Fibroblast of villous mesenchyme (primary cell): ENCODE measurements at places on chromosomes 13 and 19. TPM values are rescaled to one million over a fixed set of nuclear protein-coding genes. Genes with fewer than 3 reads are reported as not detected.

- DNase-seq: no peak
Measured at GRCh38 chr19:30733826-30734550, 361.8 kb downstream of the ZNF536 start.

- DNase-seq: no peak
Measured at GRCh38 chr13:42255886-42256285, 16.1 kb upstream of the AKAP11 start.

DNA sequence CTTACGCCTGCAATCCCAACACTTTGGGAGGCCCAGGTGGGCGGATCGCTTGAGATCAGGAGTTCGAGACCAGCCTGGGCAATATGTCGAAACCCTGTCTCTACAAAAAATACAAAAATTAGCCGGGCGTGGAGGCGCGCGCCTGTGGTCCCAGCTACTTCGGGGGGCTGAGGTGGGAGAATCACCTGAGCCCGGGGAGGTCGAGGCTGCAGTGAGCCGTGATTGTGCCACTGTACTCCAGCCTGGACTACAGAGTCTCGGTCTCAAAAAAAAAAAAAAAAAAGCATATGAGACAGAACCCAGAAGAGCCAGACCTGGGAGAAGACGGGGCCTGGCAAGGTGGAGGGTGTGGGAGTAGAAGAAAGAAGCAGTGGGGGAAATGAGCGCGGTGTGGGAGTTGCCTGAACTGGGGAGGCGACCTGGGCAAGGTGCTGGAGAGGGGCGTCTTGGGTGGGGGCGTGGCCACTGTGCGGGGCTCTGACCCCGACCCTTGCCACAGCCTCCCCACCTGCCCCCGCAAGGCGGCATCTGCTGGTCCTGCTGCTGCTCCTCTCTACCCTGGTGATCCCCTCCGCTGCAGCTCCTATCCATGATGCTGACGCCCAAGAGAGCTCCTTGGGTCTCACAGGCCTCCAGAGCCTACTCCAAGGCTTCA lies 533 bp downstream of the DKKL1 start:
- DNase-seq: no peak

DNA sequence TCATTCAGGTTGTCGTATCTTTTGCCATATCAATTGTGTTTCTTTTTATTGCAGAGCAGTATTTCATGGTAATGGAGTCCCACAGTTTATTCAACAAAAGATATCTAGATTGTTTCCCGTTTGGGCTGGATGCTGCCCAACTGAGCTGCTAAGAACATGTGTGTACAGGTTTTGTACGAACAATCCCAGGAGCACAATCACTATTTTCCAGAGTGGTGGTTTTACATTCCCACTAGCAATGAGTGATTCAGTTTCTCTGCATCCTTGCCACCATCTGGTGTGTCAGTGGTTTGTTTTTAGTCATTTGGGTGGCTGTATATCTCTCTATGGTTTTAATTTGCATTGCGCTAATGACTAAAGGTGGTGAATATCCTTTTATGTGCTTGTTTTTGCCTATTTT lies 52.7 kb upstream of the ZDHHC20 start:
- DNase-seq: no peak

Gene ZSCAN4
- not detected in 2 replicates for total RNA-seq

DNA sequence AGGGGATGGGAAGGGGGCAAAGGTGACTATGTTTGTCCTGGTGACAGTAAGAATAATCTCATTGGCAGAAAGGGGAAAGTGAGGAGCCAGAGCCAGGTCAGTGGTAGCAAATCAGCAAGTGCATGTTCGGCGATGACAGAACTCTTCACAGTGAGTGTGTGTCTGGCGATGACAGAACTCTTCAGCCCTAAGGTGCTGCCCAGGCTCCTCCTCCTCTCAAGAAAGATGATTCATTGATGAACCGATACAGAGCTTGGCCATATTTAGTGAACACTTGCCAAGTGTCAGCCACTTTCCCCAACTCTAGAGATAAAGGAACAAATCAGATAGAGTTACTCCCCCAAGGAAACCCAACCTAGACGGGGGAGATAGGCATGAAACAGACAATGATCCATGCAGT lies 199.3 kb upstream of the UBL3 start:
- DNase-seq: no peak

DNA sequence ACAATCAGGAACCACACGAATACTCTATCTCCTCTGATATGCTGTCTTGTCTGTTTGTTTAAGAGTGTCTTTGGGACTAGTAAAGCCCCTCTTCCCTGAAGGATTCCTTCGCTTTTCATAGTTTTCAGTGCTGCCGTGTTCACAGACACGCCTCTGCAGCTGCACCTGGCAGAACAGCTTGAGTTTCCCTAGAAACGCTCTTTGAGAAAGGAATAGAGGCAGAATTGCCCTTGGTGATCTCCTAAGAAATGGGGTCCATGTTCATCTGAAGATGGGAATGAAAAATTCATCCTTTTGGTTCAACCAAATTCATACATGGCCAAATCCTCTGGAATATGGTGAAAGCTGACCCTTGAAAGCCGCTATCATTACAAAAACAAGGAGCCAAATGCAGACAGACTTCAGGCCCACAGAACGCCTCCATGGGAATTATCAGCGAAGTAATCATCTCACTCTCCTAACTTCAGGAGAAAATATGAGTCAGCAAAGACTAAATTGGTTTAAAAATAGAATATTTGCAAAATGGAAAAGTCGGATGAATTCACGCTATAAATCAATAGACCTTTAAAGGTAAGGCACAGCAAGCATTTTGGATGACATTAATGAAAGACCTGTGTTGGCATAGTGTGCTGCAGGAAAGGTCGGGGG lies 5.5 kb downstream of the SACS start:
- DNase-seq: peak; percentile 47

- no peak for DNase-seq
Measured at GRCh38 chr13:74361274-74361673, 227.1 kb upstream of the KLF12 start.

DNA sequence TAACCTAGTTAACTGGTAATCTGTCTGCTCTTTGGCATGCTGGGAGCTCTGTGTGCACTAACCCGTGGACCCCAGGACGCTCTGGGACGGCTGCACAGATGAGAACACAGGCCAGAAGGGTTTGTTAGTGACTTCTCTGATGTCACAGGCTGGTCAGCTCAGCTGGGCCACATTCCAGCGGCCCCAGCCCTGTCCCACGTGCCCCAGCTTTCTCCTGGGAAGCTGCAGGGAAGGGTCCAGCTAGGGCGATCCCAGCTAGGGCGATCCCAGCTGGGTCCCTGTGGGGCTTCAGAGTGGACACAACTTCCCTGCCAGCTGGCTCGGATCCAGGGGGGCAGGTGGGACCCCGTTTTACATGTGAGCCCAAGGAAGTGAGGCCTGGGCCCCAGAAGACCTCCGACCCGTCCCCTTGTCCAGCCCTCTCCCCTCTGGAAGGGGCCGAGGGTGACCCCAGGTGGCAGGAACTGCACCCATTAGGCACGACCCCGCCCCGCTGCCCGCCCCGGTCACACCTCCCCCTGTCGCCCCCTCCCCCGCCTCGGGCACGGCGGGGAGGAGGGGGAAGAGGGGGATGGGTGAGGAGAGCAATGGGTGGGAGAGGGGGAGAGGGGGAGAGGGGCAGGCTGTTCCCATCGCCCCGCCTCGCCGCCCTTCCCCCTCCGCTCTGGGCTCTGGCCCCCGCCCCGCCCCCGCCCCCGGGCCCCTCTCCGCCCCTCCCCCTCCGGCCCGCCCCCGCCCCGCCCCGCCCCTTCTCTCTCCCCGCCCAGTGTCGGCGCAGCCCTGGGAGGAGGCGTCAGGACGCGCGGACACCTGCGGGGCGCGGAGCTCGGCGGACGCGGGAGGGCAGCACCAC lies 75.2 kb upstream of the MCF2L start:
- peak; percentile 51 for DNase-seq

DNA sequence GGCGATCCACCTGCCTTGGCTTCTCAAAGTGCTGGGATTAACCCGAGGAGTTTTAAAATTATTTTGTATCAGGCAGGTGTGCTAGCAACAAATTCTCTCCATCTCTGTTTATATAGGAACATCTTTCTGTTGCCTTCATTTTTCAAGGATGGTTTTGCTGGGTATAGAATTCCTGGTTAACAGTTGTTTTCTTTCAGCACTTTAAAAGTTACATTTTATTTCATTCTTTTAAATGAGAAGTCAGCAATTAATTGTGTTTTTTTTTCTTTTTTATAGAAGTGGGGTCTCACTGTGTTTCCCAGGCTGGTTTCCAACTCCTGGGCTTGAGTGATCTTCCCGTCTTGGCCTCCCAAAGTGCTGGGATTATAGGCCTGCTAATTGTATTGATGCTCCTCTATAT lies 44.0 kb downstream of the DPF1 start:
- no peak for DNase-seq

DNA sequence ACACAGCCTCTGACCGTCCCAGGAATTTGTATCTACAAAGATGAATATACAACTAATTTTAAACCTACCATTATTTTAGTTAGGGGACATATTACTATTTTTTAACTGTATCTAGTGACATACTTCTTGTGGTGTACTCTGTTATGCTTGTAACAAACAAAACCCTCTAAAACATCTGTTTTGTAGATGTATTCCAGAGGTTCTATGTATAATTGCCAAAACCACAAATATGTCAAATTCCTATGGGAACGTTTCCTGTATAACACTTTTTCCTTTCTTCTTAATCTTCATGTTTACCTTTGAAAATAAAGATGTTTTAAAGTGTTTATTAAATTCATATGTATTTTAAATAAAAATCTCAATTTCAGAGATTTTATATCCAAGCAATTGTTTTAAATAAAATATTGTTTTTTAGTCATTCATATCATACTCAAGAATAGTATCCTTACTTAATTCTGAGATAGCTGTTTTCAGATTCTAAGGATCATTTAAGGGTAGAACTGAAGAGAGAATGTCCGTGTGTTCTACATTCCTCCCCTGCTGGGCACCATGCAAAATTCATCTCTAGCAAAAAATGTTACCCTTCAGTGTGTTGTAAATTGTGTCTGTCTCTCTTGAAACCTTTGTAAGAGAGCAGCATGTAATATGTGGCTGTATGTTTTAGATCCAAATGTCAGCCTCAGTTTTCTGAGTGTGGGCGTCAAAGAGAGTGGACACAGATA lies 1327.7 kb downstream of the EFNB2 start:
- peak; percentile 27 for DNase-seq

DNA sequence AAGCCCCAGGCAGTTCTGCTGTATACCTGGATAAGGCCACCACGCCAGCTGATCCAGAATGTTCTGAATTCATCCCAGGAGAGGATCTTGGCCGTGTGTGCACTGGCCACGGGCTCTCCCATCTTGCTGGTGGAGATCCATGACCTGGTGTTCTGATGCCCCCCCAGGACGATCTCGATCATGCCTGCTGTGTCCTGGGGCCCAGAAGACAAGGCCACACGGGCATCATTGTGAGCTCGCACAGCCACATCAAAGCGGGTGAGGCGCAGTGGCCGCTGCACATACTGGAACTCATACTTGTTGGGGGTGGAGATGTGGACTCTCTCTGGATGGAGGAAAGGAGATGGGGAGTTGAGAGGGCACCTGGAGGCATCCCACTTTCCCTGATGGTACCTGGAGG lies 40.1 kb downstream of the F2RL3 start:
- no peak for DNase-seq

DNA sequence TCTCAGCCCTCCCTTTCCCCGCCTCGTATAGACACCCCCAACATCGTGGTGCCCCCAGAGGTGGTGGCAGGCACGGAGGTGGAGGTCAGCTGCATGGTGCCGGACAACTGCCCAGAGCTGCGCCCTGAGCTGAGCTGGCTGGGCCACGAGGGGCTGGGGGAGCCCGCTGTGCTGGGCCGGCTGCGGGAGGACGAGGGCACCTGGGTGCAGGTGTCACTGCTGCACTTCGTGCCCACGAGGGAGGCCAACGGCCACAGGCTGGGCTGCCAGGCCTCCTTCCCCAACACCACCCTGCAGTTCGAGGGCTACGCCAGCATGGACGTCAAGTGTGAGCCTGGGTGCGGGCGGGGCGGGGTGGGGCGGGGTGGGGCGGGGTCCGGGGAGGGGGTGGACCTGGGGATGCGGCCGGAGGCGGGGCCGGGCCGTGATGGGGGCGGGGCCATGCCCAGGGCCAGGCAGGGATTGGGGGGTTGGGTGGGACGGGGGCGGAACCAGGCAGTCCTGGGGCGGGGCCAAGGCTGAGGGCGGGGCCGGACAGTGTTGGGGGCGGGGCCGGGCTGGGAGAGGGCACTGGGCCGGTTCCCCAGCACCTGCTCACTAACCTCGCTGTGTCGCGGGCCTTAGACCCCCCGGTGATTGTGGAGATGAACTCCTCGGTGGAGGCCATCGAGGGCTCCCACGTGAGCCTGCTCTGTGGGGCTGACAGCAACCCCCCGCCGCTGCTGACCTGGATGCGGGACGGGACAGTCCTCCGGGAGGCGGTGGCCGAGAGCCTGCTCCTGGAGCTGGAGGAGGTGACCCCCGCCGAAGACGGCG lies 7.8 kb downstream of the MAG start:
- no peak for DNase-seq

Gene RINL
- total RNA-seq: 1.3 TPM in 2 replicates

DNA sequence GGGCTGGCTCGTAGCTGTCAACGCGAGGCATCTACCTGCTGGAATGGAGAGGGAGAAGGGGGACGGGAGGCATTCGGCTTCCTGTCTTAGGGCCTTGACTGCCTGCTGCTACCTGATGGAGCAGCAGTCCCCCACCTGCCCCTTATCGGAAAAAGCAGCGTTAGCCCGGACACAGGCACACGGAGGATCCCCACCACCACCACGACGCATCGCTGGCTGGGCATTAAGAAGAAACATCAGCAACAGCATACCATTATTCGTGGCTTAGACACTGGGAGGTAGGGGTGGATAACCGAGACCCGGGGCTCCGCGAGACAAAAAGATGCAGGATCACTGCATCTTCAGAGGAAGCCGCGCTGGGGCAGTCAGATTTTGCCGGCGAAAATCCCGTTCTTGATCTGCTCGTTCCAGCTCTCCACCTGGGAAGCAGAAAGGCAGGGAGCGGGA lies 1.1 kb downstream of the COX6B2 start:
- no peak for DNase-seq

DNA sequence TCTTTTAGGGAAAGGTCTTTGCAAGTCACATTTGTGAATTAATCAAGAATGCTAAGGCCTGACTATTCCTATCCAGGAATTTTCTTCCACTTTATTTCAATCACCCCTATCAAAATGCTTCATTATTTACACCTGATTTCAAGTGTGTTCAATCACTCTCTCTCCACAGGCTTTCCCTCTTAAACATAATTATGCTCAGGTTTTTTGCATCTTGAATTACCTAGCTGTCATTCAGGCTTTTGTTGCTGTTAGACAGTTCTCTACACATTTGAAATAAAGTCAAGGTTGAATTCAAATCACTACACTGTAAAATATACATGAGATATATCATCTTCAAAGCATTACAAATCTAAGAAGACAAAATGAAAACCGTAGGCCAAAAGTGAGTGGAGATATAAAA lies 941.3 kb upstream of the SLITRK1 start:
- DNase-seq: no peak

Gene FFAR2
- not detected in 2 replicates for total RNA-seq

GRCh38 chr19:7705387-7706187 lies 3.7 kb upstream of the FCER2 start:
- DNase-seq: no peak

GRCh38 chr13:66509175-66509574 lies 721.0 kb downstream of the PCDH9 start:
- peak; percentile 64 for DNase-seq

Gene CYP4F12
- not detected in 2 replicates for total RNA-seq

Gene SWSAP1
- 0.86 and 1.3 TPM in 2 replicates for total RNA-seq

Gene UGGT2
- 63.0 and 63.5 TPM in 2 replicates for total RNA-seq

- no peak for DNase-seq
Measured at GRCh38 chr19:28915202-28915601, 297.7 kb downstream of the UQCRFS1 start.

Gene CACNA1A
- total RNA-seq: 0.32 and 0.43 TPM in 2 replicates

Gene CACNG7
- 0.32 and 0.43 TPM in 2 replicates for total RNA-seq
